ENCODE measurements at places on chromosomes 16 and 17.

- peak; percentile 32 for DNase-seq
Observed at GRCh38 chr17:73293480-73293911, 18.3 kb downstream of the CDC42EP4 start.

DNA sequence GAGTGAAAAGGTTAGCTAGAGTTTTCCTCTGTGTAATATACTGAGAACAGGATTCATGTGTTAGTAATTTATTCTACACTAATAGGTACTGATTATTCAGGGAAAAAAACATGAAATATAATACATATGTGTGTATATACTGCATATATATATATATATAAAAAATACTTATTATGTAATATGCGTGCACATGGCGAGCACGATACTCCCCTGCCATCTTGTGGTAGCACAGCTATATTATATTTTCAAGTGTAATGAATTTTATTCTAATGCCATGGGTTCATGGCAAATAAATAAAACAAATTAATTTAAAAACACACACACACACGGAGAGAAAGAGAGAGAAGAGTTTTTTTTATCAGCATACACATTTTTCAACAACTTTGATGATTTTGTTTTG is 460.6 kb downstream of the KCNJ2 start:
- DNase-seq: no peak

- DNase-seq: no peak
Observed at GRCh38 chr16:57577691-57578224, 35.3 kb downstream of the ADGRG5 start.

- no peak for DNase-seq
Observed at GRCh38 chr17:73592079-73592415, 52.2 kb downstream of the SDK2 start.

DNA sequence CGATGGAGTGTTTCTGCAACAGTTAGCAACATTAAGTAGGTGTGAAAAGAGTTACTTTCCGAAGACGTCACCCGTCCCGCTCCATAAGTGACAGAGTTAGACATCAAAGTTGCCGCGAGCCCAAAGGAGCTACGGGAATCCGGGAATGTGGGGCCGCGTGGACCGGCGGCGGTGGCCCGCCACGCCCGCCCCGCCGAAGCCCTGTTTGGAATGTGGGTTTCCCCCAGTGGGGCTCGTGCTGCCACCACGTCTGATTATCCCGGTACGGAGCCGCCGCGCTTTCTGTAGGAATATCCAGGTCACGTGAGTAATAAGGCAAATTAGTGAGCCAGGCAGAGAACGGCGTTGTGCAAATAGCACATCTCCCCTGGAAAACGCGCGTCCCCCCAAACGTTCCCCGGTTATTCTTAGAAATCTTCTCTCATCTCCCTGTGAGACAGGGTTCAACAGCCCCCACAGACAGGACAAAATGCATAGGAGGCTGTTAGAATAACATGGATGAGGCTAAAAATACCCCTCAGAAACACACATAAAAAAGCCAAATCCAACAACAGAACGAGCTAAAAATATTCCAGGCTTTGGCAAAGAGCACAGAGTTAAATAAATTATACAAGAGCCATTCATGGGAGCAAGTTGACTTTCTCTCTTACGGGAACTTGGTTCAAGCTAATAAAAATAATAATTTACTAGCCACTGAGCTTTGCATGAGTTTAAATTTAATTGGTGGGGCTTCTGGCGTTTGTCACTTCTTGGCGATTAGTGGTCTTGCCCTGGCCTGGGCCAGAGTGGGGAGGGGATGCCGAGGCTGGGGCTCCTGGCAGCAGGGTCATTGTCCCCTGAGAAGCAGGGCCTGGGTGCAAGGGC is 8.6 kb downstream of the BAHCC1 start:
- DNase-seq: no peak

- DNase-seq: no peak
Observed at GRCh38 chr17:29584452-29585079, 4.9 kb downstream of the GIT1 start.

DNA sequence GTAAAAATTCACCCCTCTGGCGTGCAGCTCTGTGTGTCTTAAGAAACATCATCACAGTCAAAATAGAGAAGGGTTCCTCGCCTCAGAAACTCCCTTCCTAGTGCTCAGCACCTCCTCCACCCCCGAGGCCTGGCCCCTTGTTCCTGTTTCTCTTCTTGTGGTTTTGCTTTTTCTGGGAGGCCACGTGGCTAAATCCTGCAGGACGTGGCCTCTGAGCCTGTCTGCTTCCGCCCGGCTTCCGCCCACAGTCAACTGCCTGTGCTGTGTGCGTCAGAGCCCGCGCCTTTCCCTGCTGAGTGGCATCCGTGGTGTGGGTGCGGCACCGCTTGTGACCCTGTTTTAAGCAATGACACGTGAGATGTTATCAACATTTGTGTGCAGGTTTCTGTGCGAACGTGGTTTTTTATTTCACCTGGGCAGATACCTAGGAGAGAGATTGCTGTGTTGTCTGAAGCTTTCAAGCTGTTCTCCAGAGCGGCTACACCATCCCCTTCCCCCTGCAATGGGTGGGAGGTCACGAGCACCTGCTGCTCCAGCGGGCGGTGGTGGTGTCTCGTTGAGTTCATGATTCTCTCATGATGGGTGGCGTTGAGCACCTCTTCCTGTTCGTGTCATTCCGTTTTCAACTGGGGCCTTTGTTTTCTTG is 21.7 kb downstream of the ACSF3 start:
- no peak for DNase-seq

DNA sequence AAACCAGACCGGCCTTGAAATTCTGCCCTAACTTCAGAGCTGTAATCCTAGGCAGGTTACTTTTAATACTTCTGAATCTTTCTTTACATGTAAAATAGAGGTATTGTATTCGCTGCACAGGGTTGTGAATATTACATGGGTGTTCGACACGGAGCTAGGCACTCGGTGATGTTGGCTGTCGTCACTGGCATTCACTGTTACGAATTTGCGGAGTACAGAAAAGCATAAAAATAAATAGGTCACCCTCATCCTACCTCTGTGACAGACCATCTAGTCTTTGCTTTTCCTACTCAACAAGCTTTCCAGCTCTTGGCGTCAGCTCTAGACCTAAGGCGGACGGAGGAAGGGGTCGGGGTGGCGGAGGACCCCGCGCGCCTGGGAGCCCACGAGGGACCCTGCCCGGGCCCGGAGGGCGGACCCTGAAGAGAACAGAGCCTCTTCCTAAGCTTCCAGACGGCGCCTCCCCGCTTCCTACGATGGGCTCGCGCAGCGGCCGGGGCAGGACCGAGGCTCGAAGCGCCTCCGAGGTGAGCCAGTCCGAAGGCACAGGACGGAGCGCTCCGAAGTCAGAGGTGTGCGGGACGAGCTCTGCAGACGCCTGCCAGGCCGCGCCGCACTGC is 879 bp upstream of the SPG7 start:
- no peak for DNase-seq

GRCh38 chr17:4329838-4330237 is 36.6 kb downstream of the UBE2G1 start:
- peak; percentile 15 for DNase-seq

- peak; percentile 49 for DNase-seq
Observed at GRCh38 chr17:28335959-28336871, 654 bp downstream of the TNFAIP1 start.

- DNase-seq: no peak
Observed at GRCh38 chr17:8392674-8393469, 4.8 kb downstream of the RNF222 start.

- no peak for DNase-seq
Observed at GRCh38 chr17:62629556-62630364, 2.3 kb downstream of the MRC2 start.

DNA sequence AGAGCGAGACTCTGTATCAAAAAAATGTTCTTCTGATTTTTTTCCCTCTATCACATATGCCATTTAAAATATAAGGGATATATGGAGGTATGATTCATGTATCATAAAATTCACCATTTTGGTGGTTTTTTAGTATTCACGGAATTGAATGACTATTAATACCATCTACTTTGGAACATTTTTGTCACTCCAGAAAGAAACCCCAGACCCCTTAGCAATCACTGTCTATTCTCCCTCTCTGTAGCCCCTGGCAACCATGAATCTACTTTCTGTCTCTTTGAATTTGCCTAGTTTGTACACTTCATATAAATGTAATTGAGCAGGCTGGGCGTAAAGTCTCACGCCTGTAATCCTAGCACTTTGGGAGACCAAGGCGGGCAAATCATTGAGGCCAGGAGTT is 75.9 kb downstream of the PRKCA start:
- no peak for DNase-seq

DNA sequence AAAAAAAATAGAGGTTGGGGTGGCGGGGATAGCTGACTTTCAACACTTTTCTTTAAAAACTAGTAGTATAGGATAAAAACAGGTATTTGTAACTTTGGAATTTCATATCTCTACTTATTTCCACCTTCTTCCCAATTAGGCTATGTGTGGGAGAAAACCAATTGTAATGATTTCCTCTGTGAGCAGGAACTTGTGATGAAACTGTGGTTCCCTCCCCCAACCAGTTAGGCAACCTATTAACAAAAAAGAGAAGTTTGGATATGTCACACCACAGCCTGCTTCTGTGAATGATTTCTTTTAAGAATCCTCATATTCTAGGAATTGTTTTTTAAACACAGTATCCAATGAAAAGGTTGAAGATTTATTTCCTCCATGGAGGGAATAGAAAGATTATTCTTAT is 1.9 kb downstream of the IGSF6 start:
- no peak for DNase-seq

DNA sequence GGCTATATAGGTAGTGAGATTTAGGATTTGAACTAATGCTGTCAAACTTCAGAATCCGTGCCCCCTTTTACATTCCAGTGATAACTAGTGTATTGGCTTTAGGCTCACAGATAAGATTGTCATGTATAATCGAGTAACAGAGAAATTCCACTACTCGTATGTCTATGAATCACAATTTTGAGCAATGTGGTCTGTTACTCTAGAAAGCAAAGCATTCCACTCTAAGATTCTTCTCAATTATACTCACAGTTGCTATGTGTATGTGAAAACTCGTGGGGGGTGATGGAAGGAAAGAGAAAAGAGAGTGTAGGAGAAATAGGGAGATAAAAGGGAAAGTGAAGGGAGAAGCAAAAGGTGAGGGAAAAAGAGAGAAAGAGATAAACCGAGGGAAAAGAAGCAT is 1175.1 kb upstream of the GOT2 start:
- no peak for DNase-seq

- no peak for DNase-seq
Observed at GRCh38 chr16:84109598-84110335, 7.0 kb downstream of the MBTPS1 start.

DNA sequence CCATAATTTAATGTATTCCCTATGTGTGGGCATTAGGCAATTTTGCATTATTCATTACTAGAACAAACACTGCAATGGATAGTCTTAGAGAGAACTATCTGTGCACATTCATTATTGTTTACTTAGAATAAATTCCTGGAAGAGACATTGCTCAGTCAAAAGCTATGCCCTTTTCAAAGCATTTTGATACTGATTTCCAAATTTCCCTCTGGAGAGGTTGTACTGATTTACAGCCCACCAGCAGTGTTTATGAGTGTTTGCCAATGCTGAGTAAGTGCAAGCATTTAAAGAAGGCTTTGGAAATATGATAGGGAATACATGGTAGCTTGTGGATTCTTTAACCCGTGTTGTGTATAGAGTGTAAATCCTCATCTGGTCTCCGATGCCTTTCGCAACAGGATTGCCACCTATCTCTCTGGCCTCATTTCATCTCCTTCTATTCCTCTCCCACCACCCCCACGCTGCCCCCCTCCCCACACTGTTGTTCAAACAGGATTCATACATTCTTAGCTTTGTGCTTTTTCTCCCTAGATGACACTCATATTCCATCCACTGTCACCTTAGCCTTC is 33.4 kb upstream of the MMD start:
- peak; percentile 40 for DNase-seq

- no peak for DNase-seq
Observed at GRCh38 chr17:57888311-57889216, 38.7 kb upstream of the MRPS23 start.

DNA sequence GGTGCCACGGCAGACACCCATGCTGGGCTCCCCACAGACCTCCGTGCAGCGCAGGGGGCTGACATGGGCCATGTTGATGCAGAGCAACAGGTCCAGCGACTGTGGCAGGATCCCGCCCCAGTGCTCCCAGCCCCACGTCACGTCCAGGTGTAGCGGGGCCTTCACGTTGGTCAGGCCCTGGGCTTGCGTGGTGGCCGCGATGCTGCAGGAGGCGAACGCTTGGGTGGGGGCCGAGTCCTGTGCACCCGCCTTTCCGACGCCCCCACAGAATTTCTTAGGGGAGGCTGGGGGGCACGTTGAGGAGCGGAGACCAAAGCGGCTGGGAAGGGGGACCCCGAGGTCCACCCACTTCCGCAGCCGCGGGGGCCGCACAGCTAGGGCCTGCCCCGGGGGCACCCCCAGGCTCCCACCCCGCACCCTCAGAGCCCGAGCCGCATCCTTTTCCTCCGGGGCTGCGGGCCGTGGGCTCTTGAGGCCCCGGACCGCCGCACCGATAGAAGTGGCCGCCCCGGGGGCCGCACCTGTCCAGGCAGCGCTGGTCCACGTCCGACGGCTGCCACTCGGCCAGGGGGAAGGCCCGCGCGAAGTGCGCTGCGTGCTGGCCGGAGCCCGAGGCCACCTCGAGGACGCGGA is 416 bp downstream of the METTL26 start:
- DNase-seq: no peak

DNA sequence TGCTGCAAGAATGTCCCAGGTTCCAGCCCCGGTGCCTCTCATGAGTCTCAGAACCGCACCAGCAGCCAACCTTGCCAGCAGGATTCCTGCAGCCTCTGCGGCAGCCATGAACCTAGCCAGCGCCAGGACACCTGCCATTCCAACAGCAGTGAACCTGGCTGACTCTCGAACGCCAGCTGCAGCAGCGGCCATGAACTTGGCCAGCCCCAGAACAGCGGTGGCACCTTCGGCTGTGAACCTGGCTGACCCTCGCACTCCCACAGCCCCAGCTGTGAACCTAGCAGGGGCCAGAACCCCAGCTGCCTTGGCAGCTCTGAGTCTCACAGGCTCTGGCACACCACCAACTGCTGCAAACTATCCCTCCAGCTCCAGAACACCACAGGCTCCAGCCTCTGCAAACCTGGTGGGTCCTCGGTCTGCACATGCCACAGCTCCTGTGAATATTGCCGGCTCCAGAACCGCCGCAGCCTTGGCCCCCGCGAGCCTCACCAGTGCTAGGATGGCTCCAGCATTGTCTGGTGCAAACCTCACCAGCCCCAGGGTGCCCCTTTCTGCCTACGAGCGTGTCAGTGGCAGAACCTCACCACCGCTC is 9.8 kb downstream of the ELOB start:
- DNase-seq: no peak

DNA sequence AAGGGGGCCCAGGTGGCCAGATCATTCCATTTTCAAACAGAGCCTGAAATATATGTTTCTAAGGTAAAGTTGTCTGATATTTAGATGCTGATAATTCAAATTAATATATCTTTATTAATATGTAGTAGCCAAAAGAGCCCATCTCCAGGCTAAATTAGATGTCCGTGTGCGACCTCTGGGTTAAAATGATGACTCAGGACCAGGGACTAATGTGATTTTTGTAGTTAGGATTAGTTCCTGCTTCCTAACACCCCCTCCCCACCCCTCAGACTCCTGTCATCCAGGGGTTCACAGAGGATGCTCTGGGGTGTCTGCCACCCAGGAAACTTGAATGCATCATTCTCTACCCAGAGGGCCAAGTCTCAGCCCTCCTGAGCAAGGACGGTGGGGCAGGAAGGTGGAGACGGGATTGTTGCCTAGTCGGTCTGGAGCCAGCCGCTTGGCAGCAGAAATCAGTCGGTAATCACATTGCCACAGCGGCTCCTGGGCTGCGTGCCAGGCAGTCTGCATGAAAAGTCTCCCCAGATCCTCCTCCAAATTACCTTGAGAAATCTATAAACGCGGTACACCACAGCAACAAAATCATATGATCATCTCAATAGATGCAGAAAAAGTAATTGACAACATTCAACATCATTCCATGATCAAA is 29.8 kb downstream of the CNGB1 start:
- DNase-seq: no peak
